A549 (cell line): ENCODE measurements at places on chromosomes 4 and X.
A peak's percentile ranks its signal among the peaks of the same experiment; 100 is the strongest.

GRCh38 chrX:41389311-41389888 is 55.4 kb downstream of the DDX3X start:
- DNase-seq = peak; percentile 34

- DNase-seq = no peak
Measured at GRCh38 chrX:104707042-104707441, 141.0 kb downstream of the IL1RAPL2 start.

DNA sequence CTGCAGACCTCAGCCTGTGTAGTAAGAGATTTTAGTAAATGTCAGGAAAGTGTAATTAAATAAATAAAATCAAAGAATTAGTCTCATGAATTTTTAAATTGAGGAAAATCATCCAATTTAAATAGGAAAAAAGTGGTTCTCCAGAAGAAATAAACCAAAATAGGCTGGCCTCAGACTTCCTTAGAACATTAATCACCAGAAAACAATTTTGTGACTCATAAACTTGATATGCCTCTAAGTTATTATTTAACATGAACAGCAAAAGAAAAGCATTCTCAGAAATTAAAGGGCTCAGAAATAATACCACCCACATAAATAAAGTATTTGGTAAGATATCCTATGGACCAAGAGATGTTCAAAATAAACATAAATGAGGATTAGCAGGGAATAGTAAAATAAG is 14.3 kb downstream of the FAM47B start:
- DNase-seq = peak; percentile 7

DNA sequence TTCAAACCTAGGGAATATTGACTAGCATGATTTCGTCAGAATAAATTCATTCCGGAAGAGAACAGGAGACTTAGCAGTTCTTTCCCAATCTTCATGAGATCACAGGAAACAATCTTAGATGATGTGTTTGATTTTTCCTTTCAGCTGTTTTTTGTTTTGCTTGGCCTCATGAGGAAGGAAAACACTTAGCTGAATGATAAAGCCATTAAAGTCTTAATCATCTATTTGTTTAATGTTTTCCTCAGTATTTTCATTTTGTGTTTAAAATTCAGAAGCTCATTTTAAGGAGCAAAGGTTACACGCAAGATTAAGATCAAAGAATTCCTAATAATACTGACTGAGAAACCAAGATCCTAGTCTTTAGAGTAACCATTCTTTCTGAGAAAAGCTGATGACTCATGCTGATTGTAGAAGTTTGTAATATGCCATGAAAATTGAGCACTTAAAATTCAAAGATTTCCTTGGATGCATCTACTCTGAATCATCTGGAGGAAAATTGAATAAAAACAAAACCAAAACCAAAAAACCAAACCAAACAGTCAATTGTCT is 15.4 kb upstream of the TBC1D19 start:
- no peak for DNase-seq

DNA sequence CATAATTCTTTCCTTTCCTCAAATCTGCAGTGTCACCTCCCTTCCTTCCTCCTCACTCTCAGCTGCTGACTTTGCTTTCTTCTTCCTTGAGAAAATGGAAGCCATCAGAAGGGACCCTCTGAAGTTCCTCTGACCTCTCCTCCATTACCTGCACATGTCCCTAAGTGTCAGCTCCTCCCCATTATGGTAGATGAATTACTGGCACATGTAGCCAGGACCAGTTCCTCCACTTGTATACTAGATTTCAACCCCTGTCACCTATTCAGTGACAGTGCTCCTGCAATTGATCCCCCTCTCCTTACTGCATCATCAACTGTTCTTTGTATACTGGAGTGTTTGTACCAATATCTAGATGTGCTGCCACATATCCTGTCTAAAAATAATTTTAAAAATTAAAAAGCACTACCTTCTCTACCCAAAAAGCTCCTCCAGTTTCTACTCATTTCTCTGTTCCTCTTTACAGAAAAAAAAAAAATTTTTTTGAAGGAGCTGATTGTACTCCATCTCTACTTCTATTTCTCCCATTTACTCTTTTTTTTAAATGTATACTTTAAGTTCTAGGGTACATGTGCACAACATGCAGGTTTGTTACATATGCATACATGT is 78.6 kb downstream of the CLCN5 start:
- DNase-seq = no peak

GRCh38 chrX:48945517-48946348 is 11.7 kb downstream of the OTUD5 start:
- peak; percentile 62 for DNase-seq

DNA sequence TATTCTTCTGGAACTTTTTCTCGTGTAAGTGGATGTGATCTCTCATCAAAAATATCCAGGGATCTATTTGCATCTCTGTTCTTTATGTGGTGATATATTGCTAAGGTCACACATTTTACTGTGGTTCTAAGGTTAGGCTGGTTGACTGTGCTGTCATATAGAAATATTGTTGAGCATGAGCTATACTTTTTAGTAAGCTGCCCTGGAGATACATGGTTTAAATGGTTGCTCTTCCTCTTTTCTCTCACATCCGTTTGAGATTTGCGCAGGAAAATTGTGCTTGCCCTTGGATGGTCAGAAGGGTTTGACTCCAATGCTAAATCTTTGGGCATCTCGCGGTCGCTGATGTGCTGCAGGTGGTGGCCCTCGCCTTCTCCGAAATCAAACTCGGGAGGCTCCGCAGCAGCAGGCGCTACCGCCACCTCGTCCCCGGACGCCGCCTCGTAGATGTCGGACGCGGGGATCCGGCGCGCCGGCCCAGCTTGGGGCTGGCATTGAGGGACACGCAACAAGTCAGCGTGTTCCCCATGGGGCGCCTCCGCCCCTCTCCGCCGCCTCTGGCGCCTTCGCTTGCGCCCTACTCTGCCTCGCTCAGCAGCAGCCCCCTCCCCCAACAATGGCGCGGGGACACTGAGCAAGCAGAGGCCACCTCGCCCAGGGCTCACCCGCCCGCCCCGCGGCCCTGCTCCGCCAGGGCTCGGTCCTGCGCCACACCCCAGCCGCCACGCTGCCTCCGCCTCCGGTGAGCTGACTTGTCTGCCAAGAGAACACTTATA is 154.5 kb downstream of the MSN start:
- no peak for DNase-seq

DNA sequence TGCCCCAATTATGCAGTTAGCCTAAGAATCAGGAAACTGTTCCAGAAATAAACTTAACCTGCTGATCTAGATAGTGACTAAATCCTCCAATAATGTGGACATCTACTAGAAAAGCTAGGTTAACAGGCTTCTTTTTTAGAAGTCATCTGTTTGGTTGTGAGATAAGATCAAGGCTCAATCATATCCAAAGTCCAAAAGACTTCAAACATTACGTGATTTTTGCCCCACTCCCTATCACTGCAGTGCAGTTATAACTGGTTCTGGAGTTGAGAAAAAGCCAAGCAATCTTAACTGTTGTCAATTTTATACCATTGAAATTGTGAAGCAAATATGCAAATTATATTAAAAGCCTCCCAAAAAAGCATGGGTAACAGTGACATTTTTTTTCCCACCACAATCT is 781.4 kb downstream of the KLHL13 start:
- DNase-seq = no peak

DNA sequence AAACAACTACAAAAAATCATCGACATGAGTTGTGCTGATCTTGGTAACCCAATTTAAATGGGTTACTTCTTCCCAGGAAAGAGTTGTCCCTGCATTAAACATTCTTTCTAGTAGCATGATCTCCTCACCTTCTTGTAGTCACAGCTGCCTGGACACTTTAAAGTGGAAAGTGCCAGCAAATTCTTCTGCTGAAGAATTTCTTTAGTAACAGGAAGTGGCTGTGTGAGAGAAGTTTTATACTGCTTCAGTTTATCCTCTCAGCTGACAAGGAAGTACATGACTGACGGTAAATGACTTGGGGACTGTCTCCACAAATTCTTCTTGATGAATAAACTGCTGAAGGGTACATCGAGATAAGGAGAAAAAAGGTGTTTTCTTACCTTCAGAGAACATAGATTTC is 18.2 kb upstream of the TNIP3 start:
- DNase-seq = no peak

DNA sequence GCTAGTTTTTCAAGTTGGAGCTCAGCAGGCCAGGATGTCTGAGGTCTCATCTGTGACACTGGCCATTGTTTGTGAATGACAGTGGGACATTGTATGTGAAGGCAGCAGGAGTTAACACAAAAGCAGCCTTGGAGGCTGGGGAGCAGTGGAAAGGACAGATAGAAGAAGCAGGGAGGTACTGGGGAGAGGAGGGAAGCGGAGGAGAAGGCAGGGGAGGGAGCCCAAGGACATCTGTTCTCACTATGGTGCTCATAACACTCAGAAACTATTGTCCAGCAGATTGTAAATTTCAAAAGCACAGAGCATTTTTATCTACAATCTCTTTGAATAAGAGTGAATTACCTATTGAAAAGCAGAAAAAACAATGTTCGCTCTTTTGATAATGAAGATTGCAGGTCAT is 253.6 kb upstream of the DIPK2B start:
- no peak for DNase-seq

DNA sequence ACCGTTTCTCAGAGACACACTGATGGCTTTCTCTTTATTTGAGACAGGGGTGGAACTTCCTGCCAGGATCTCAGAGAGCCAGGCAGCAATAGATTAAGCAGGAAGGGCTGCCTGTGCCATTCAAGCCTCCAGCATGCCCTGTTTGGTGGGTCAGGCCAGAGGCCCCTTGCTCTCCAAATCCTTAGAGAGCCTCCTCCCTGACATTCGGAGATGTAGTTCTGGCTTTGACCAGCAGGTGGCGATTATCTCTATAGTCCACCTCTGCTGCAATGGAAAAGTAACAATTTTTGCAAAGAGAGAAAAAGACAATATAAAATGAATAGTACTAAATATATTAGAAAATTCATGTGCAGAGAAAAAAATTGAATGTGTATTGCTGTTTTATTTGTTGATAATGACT is 93.9 kb downstream of the NXF2B start:
- DNase-seq = peak; percentile 31

GRCh38 chr4:67593741-67594175 is 35.2 kb downstream of the STAP1 start:
- no peak for DNase-seq

DNA sequence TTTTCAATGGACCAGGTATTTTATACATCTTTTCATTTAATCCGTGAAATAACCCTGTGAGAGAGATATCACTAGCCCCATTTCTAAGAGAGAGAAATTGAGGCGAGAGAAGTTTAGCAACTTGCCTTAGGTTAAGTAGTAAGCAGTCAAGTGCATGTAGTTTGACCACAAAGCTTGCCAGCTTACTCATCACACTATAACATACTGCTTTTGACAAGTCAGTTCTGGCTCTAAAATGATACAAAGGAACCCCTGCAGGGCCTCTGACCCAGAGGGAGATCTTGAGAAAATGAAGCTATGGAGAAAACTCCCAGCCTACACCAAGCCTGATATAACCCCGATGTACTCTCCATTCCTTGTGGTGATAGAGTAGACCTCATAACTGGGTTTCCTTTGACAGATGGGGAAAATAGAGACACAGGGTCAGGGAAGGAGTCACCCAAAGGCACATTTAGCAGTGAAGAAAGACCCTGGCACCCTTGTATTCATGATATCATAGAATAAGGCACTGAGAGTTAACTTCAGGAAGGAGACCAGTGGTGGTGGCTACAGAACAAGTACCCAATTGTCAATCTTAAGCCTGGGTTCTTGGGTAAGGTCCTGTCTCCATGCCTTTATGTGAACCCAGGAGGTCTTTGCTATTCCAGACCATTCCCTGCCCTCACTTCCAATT is 60.2 kb upstream of the MSN start:
- DNase-seq = no peak

- no peak for DNase-seq
Measured at GRCh38 chr4:75511841-75512240, 2.4 kb downstream of the RCHY1 start.

- no peak for DNase-seq
Measured at GRCh38 chrX:635428-636090, 5.0 kb downstream of the SHOX start.

- no peak for DNase-seq
Measured at GRCh38 chr4:110041735-110042134, 129.1 kb downstream of the EGF start.

- no peak for DNase-seq
Measured at GRCh38 chr4:174041555-174042105, 241.8 kb downstream of the FBXO8 start.

GRCh38 chrX:70480660-70481018 is 36.0 kb downstream of the DLG3 start:
- DNase-seq = no peak

DNA sequence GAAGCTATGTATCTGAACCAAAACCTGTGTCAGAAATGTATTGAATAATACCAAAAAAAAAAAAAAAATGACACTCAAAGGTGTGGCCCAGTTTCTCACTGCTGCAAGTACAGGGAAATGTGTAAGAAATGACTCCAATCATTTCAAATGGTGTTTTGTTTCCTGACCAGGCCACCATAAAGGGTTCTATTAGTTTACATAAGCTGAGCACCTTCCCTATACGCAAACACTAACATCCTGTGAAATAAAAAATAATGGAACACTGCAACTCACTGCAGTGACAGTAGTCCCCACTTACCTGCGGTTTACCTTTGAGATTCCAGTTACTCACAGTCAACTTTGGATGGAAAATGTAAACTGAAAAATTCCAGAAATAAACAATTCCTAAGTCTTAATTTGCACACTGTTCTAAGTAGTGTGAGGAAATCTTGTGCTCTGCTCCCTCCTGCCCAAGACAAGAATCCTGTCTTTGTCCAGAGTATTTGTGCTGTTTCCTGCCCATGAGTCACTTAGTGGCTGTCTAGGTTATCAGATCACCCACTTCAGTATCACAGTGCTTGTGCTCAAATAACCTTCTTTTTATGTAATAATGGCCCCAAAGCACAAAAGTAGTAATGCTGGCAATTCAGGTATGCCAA is 265.3 kb downstream of the RCHY1 start:
- DNase-seq = no peak

- DNase-seq = no peak
Measured at GRCh38 chr4:23438764-23439163, 451.1 kb downstream of the PPARGC1A start.

- no peak for DNase-seq
Measured at GRCh38 chr4:82623121-82623683, 61.4 kb upstream of the TMEM150C start.

- DNase-seq = no peak
Measured at GRCh38 chr4:184453365-184454160, 20.8 kb downstream of the IRF2 start.

DNA sequence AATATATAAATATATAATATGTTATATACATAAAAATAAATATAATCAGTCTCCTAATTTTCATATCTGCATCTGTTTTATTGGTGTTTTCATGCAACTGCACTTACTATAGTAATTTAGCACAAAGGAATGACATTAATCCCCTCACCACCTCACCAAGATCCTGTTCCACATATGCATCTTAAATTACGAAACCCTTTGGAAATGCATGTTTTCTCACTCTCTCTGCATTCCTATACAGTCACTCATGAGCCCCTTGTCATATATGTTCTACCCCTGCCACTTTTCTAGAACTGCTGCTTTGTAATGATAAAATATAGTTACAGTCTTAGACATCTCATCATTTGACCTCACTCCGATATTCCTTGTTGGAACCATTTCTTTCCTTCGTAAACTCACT is 728.7 kb upstream of the SLIT2 start:
- DNase-seq = no peak

- DNase-seq = no peak
Measured at GRCh38 chr4:68708566-68708965, 38.1 kb upstream of the UGT2B15 start.
